ENCODE measurements at places on chromosomes 13 and 19.
A peak's percentile ranks its signal among the peaks of the same experiment; 100 is the strongest.

- no peaks in the 10 kb centered on the region for H3K36me3 ChIP-seq
- H3K4me1 ChIP-seq: peaks cover 11% of the 10 kb centered on the region
- H3K27ac ChIP-seq: no peak overlapping the region
- no peak overlapping the region for H3K4me3 ChIP-seq
- no peak for DNase-seq
Observed at GRCh38 chr13:50649211-50649610, 194.3 kb downstream of the DLEU7 start.

DNA sequence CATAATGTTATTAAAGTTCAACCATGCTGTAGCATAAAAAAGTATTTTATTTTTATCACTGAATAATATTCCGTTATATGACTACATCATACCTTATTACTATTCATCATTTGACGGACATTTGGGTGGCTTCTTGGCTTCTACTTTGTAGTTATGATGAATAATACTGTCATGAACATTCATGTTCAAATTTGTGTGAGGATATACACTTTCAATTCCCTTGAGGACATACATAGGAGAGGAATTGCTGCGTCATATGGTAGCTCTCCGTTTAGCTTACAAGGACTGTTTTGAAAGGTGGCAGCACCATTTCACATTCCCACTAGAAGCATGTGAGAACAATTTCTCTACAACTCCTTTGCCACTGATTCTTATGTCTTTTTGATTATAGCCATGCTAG lies 910.8 kb upstream of the MIR17HG start:
- H3K4me3 ChIP-seq: no peak overlapping the region
- no peak for DNase-seq
- peaks cover 5% of the 10 kb centered on the region for H3K4me1 ChIP-seq
- H3K27me3 ChIP-seq: no peaks in the 10 kb centered on the region
- no peak overlapping the region for H3K27ac ChIP-seq

DNA sequence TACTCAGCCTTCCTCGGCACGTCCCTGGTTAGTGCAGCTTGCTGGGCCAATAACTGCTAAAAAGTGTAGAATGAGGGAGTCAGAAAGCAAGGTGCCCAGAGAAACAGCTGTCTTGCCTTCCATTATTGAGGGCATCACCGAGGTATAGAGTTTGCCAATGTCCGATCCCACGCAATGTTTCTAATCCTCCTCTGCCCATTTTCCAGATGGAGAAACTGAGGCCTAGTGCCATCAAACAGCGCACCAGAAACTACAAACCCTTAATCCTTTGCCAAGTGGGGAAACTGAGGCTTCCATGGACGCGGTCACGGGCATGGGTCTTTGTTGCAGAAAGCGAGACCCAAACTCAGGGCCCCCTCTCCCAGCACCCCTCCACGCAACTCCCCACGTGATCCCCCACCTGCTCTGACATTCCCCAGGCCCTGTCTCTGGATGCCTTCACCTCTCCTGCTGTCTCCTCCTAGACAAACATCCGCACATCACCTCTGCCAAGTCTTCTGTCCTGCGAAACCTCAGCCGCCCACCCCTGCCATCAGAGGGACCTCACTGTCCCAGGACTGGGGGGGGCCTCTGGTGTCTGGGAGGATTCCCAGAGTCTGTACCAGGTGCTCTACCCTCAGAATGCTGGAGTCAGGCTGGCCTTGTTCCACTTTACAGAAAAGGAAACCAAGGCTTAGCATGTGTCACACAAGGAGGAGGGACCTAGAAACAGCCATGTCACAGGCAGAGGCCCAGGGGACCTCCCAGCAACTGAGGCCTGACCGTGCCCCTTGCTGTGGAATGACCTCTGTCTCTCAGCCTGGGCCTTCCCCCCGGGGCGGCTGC lies 930 bp upstream of the PDE4C start:
- peaks cover 3% of the 10 kb centered on the region for H3K27me3 ChIP-seq
- no peak overlapping the region for H3K4me3 ChIP-seq
- H3K36me3 ChIP-seq: no peaks in the 10 kb centered on the region
- no peak for DNase-seq
- no peak overlapping the region for H3K27ac ChIP-seq
- peaks cover 14% of the 10 kb centered on the region for H3K4me1 ChIP-seq

- no peaks in the 10 kb centered on the region for H3K27me3 ChIP-seq
- H3K36me3 ChIP-seq: no peaks in the 10 kb centered on the region
- peak overlapping the region; percentile 60 for H3K4me3 ChIP-seq
- H3K27ac ChIP-seq: peak overlapping the region; percentile 85
- H3K4me1 ChIP-seq: peaks cover 41% of the 10 kb centered on the region
- DNase-seq: peak; percentile 84
Observed at GRCh38 chr13:46296921-46297320, 85.2 kb downstream of the LRRC63 start.

- DNase-seq: no peak
- H3K36me3 ChIP-seq: peaks cover 3% of the 10 kb centered on the region
- no peak overlapping the region for H3K4me3 ChIP-seq
- H3K4me1 ChIP-seq: no peaks in the 10 kb centered on the region
Observed at GRCh38 chr19:30046522-30046921, 104.5 kb downstream of the URI1 start.

DNA sequence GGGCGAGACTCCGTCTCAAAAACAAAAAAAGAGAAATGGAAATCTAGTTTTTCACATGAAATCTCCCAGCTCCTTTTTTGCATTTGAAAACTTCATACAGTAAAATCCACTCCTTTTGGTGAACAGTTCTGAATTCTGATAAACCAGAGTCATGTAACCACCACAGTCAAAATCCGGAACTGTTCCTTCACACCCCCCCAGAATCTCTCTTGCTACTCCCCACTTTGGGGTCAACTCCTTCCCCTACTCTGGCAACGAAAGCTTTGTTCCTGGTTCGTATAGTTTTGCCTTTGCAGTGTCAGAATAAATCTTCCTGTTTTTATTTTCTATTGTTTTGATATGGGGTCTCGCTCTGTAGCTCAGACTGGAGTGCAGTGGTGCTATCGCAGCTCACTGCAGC lies 23.7 kb downstream of the RCN3 start:
- no peak overlapping the region for H3K4me3 ChIP-seq
- peaks cover 12% of the 10 kb centered on the region for H3K36me3 ChIP-seq
- no peak for DNase-seq

DNA sequence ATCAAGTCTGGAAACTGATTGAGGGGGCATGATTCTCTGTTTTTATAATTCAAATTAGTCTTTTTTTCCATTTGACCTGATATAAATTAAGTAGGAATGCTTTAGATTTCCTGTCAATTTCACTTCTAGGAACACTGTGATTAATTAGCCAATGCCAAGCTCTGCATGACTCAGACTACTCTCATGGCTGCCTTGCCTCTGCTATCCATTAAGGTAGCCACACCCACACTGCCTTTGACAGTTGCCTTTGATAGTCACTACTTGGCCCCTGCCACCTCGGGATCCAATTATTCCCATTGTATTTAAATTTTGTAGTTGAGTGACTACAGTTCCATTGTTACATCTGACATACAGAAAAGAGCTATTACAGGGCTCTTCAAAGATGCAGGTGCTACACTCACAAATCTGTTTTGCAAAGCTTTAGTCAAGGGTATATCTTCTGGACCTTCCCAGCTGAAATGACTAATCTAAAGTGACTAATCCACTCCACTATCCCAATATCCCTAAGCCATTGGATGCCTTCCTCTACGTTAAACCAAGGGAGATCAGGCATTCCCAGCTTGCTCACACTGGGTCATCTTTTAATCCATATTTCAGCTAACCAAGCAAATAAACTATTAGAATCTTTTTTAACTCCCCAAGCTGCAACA lies 1193.1 kb upstream of the MIR17HG start:
- H3K4me1 ChIP-seq: no peaks in the 10 kb centered on the region
- H3K27ac ChIP-seq: no peak overlapping the region
- no peak for DNase-seq
- no peaks in the 10 kb centered on the region for H3K36me3 ChIP-seq
- H3K27me3 ChIP-seq: no peaks in the 10 kb centered on the region

DNA sequence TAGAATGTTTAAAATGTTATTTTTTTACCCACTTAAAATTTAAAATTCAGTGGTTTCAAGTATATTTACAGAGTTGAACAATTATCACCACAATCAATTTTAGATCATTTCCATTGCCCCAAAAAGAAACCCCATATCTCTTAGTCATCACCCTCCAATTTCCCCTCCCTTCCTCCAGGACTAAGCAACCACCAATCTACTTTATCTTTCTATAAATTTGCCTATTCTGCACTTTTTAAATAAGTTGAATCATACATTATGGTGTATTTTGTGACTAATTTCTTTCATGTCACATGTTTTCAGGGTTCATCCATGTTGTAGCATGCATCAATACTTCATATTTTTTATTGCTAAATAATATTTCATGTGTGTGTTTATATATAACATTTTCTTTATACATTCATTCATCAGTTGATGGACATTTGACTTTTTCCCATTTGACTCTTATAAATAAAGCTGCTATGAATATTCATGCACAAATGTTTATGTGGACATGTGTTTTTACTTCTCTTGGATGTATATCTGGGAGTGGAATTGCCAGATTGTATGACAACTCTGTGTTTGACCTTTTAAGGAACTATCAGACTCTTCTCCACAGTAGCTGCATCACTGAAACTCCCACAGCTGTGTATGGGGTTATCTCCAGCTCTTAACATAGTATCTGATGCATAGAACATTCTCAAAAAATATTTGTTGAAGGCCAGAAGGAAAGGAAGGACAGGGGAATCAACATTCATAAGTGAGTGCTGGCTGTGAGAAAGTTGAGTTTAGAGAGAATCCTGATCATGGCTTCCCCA lies 107.8 kb upstream of the OXGR1 start:
- H3K27ac ChIP-seq: no peak overlapping the region
- peaks cover 1% of the 10 kb centered on the region for H3K27me3 ChIP-seq
- H3K4me1 ChIP-seq: no peaks in the 10 kb centered on the region
- H3K4me3 ChIP-seq: no peak overlapping the region
- H3K36me3 ChIP-seq: no peaks in the 10 kb centered on the region
- DNase-seq: no peak

- H3K4me1 ChIP-seq: peaks cover 21% of the 10 kb centered on the region
- H3K27ac ChIP-seq: no peak overlapping the region
- peak; percentile 46 for DNase-seq
- H3K27me3 ChIP-seq: no peaks in the 10 kb centered on the region
- no peaks in the 10 kb centered on the region for H3K36me3 ChIP-seq
Observed at GRCh38 chr13:23707674-23708073, 137.5 kb downstream of the TNFRSF19 start.

DNA sequence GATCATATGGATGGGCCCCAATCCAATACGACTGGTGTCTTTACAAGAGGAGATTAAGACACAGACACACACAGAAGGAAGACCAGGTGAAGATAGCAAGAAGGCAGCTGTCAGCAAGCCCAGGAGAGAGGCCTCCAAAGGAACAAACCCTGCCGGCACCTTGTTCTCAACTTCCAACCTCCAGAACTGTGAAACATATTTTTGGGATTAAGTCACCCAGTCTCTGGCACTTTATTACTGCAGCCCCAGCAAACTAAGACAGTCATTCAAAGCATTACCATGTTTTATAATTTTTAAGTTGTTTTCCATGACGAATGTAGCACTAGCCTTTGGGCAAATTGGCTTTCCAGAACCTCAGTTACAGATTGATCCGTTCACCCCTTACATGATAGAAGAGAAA lies 11.3 kb downstream of the STARD13 start:
- no peak for DNase-seq
- peak overlapping the region; percentile 64 for H3K27ac ChIP-seq
- peak overlapping the region; percentile 40 for H3K4me3 ChIP-seq

DNA sequence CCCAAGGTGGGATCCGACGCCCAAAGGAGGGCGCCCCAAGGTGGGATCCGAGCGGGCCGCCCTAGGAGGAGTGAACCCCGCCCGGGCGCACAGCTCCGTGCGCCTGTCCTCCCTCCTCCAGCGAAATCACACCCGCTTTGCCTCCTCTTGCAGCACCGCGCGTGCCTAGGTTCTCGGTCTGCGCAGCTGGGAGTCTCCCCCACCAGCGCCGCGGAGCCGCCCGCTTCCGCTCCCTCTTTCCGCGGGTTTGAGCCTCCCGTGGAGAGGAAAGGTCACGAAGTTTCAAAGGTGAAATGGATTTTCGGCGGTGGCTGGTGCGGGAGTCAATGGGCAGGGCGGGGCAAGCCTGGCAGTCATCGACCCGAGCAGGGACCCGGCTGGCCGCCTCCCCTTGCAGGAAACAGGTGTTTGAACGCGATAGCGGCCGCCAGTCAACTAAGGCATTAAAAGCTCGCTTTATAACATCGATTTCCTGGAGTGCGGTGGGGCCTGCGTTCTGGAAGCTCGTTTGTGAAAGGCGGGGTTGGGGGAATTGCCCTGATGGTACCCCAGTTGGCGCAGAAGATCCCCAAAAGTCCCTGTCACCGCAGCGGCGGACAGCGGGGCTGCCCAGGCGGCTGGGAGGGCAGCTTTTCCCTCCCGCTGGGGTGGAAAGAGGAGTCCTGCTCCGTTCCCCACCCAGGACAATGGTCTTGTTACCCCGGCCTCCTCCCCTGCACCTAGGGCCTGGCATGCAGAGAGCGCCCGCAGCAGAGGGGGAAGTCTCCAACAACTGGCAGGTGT lies 9.0 kb upstream of the SOX1 start:
- H3K4me1 ChIP-seq: no peaks in the 10 kb centered on the region
- H3K27me3 ChIP-seq: peaks cover 37% of the 10 kb centered on the region
- DNase-seq: no peak
- H3K27ac ChIP-seq: no peak overlapping the region
- no peak overlapping the region for H3K4me3 ChIP-seq
- no peaks in the 10 kb centered on the region for H3K36me3 ChIP-seq

GRCh38 chr13:34567597-34567996 lies 374.5 kb upstream of the NBEA start:
- peaks cover 1% of the 10 kb centered on the region for H3K27me3 ChIP-seq
- no peak overlapping the region for H3K4me3 ChIP-seq
- peaks cover 14% of the 10 kb centered on the region for H3K4me1 ChIP-seq

DNA sequence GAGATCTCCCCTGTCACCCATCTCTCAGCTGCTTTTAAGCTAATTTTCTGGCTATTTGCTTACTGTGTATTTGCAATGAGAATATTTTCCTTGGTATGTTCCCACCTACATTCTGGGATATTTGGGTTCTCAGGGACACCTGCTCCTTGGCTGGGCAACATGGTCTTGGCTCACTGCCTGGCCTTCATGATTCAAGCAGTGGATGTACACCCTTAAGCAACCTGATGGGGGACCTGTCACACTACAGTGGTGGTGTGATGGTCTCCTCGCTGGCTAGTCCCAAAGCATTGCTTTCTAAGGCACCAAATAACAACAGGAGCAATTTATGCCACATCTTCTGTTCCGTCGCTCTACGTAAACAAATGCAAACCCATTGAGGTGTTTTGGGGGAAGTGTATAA lies 35.3 kb upstream of the RFC3 start:
- H3K27ac ChIP-seq: no peak overlapping the region
- no peak for DNase-seq
- H3K4me1 ChIP-seq: peaks cover 7% of the 10 kb centered on the region
- no peak overlapping the region for H3K4me3 ChIP-seq
- peaks cover 7% of the 10 kb centered on the region for H3K27me3 ChIP-seq
